ENCODE measurements at places on chromosomes 7 and 10.

GRCh38 chr10:50987934-50988333 lies 86.4 kb upstream of the PRKG1 start:
- no peak for DNase-seq

GRCh38 chr10:131759347-131759746 lies 141.5 kb upstream of the PPP2R2D start:
- DNase-seq = no peak

GRCh38 chr10:17867056-17867455 lies 57.9 kb downstream of the MRC1 start:
- DNase-seq = no peak

DNA sequence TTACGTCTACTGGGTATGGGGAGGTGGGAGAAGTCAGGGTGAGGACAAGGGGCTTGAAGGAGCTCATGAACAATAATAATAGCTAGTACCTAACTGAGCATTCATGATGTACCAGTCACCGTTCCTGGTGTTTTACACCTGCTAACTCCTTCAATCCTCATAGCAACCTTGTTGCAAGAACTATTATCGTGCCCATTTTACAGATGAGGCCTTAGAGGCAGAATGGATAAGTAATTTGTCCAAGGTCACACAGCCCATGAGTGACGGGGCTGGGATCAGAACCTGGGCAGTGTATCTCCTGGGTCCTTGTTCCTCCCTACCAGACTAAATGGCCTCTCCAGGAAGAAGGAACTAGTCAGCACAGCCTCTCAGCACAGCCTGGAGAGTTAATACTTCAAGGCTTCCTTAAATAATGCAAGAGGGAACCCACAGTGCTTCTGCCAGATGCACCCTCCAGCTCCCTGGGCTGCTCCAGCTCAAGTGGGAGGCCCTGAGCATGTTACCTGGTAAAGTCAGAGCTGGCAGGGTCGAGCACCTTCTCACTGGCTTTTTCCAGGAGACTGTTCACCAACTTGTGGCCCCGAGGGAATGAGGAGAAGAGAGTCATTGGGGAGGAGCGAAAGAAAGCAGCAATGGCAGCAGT lies 28.8 kb downstream of the RRP12 start:
- no peak for DNase-seq

- DNase-seq = no peak
Measured at GRCh38 chr7:41472427-41473125, 230.3 kb downstream of the INHBA start.

GRCh38 chr10:124014416-124015154 lies 78.8 kb downstream of the CHST15 start:
- no peak for DNase-seq
